ENCODE measurements at places on chromosomes 3 and 15.

DNA sequence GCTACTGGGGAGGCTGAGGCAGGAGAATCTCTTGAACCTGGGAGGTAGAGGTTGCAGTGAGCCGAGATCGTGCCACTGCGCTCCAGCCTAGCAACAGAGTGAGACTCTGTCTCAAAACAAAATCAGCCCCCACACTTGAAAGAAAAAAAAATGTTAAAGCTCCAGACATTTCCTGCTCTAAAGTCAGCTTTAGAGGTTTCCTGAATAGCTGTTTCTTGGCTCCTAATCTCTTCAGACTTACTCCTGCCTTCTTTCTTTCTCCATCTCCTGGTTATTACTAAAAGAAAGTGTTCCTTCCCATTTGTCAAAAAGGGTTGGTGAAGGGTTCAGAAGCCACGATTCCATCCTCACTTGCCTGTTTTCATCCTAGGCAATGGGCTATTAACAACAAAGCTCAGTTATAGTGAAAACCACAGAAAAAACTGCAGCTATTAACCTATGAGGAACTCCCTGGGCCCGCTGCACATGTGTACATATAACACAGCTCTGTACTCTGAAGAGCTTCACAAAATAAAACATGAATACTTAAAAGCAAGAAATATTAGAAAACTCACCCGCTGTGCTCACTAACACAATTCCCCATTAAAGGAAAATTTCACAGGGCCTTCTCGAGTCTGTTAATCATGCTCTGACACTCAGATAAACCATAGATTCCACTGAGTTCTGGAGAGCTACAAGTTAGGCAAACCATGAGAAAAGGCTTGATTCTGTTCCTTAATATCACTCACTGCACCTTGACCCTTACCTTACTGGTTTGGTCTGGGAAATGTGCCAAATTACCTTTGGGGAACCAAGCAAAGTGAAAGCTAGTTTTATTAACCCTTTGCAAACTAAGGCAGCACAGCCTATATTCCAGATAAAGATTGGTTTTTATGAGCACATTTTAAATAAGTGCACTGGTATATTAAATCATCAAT, 89.9 kb upstream of the TSPAN3 start:
- peak; percentile 14 for DNase-seq

- no peak for DNase-seq
Observed at GRCh38 chr15:82118040-82118439, 72.2 kb upstream of the MEX3B start.

GRCh38 chr3:188339410-188340295, 185.7 kb downstream of the LPP start:
- no peak for DNase-seq

DNA sequence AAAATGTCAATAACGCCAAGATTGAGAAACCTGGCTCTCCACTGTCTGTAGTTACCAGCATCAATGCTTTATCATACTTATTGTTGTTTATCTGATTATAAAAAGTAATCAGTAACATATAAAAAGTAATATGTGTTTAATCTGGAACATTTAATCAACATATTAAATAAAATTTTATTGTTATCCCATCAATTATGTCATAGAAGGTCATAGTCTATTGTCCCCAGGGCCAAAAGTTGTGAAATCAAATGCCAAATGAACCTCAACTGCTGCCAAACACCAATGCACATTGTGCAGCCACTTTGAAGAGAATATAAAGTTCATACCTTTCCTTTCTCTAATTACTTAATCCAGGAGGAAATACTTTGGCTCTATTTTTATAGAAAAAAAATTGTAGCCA, 106.6 kb downstream of the EOMES start:
- no peak for DNase-seq

DNA sequence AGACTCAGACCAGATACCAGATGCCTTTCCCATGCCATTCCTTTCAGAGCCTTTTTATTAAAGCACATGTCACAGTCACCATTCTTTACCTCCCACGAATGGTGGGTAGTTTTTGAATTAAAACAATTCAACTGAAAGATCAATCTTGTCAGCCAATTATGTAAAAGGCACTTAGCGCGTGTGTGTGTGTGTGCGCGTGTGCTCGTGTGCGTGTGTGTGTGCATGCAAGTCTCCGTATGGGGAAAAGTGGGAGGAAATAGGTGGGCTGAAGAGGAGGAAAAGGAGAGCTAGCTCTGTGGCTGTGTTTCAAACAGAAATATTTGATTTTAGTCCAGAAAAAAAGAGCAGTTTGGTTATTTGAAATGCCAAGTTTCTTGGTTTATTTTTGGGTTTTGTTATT, 177.2 kb downstream of the KCNAB1 start:
- no peak for DNase-seq

- DNase-seq: no peak
Observed at GRCh38 chr3:48219543-48219942, 3.8 kb upstream of the CAMP start.

DNA sequence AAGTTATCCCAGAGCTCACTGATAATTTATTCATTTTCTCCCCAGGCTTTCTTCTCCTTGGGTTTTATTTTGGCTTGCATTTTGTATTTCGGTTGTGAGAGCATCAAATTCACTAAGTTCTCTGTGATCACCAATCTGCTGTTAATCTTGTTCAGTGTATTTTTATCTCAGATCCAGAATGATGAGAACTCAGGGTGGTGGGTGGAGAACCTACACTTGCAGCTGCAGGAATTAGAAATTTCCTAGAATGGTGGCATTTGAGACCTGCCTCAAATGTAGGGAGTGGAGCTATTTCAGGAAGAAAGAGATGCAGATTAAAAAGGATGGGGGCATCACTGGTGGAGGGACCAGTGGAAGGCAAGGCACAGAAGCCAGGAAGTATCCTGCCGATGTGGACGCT, 129.6 kb downstream of the OPA1 start:
- no peak for DNase-seq

GRCh38 chr15:74831813-74832495, 5.5 kb downstream of the CPLX3 start:
- DNase-seq: no peak

DNA sequence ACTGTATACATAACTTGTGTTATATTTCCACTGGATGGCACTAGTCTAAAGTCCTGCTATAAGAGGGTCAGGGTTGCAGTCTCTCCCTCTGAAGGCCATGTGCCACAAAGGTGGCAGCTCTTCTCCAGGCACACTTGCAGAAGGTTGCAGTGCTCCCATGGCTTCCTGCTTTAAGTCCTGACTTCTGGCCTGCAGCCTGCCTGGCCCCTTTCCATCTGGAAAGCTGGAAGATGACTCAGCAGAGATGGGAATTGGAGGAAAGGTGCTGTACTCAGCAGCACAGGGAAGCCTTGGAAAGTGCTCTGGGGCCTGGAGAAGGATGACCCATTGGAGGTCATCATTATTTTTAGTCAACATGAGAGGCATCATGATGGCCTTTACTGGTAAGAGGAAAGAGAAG, 40.9 kb upstream of the MRPL3 start:
- no peak for DNase-seq

- no peak for DNase-seq
Observed at GRCh38 chr3:101155825-101156224, 162.6 kb upstream of the ABI3BP start.

DNA sequence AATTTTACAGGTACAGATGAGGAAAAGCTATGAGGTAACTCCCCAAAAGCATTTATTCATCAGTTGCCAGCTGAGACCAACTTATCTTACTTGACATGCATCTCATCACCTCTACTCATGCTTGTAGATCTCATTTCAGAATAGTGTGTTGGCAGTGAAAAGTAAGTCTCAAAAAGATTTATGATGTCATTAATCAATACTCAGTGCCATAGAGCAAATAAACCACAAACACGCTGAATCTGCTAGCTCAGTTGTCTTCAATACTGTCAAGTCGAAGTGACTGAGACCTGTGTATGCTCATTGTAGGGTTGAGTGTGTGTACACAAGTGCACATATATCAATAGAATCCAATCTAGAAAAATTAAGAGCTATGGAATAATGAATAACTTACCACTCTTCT, 413.5 kb downstream of the CNTN3 start:
- no peak for DNase-seq

DNA sequence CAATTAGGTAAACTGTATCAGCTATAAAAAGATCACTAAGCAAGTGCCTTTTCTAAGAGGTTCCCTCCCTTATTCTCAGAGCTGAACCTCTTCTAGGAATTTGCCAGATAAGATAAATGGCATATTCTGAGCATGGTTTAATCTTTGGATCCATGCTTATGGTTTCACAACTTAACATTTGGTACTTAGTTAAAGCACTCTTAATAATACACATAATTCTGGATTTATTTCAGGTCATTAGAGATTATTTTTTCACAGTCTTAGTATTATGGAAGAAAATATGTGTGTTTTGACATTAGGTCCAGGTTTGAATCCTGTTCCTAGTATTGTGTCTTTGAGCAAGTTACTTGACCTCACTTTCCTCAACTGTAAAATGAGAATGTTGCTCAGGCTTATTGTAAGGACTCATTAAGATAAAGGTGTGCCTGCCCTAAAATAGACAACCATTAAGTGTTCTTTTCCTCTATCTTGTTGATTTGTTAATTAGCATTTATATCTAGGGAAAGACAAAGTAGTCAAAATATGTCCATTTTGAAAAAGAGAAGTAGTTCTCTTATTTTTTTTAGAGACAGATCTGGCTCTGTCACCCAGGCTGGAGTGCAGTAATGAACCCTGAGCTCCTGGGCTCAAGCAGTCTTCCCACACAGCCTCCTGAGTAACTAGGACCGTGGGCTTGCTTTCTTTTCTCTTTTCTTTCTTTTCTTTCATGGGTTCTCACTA, 43.4 kb downstream of the TSC22D2 start:
- DNase-seq: no peak

- DNase-seq: no peak
Observed at GRCh38 chr3:156769721-156770654, 56.2 kb upstream of the LEKR1 start.

DNA sequence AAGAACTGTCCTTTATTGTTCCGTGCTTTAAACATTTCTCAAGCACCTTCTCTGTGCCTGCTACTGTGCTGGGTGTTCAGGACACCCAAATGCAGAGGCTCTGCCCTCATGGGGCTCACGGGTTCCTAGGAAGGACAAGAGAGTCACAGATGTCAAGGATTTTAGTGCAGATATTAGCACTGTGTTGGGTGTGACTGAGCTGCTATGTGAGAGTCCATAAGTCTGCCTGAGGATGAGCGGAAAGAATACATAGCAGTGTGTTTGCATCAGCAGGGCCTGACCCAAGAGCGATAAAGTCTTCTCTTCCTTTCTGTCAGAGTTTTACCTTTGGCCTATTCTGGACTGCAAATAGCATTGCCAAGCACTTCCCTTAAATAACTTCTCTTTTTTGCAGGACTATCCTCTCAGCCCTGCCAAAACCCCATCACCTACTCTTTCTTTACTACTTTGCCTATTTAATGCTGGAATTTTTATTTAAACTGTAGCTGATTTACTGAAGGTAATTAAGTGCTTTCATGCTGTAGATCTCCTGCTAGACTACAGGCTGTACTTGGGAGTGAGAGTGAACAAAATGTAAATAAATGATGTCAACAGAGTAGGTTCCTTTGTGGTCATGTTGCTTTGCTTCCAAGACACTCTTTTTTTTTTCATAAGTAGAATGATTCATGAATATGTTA, 459.4 kb upstream of the TPRG1 start:
- peak; percentile 12 for DNase-seq

DNA sequence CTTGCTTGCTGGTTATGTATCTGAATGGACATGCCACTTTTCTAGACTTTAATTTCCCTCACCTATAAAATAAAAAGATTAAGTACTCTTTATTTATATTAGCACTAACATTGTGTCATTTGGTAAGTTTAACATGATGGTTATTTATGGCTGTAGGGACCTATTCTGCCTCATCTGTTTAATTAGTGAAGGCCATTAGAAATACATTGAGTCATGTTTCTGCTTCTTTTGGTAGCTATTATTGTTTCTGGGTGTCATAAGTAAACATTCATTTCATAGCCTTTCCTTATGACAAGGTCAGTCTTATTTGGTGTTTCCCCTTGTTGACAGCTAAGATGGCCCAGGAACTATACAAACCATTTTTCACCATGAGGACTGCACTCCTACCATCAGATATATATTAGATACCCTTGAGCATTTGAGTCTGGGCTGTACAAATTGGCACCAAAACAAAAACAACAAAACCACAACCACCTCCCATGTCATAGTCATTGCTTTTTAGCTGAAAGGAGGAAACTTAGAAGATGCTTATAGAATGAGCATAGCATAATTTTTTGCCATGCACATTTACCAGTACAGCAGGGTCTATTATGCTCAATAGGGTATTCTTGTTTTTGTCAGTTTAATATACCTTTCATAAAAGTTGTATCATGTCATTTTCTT, 39.3 kb downstream of the SRP14 start:
- DNase-seq: no peak

- no peak for DNase-seq
Observed at GRCh38 chr3:195512798-195513345, 30.3 kb downstream of the PPP1R2 start.

- DNase-seq: no peak
Observed at GRCh38 chr3:126077754-126078153, 6.2 kb downstream of the SLC41A3 start.

- no peak for DNase-seq
Observed at GRCh38 chr3:24382647-24383046, 112.0 kb downstream of the THRB start.

DNA sequence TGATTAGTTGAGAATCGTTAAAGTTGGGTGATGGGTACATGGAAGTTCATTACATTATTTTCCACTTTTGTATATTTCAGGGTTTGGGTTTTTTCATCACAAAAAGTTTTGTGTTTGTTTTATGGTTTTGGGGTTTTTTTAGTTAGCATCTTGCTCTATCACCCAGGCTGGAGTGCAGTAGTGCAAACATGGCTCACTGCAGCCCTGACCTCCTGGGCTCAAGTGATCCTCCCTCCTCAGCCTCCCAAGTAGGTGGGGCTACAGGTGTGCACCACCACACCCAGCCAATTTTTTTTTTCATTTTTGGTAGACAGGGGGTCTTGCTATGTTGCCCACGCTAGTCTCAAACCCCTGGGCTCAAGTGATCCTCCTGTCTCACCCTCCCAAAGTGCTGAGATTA, 100.1 kb upstream of the CHD2 start:
- no peak for DNase-seq

- no peak for DNase-seq
Observed at GRCh38 chr3:98445949-98446406, 17.0 kb upstream of the OR5K1 start.

GRCh38 chr3:4742359-4742758, 236.9 kb upstream of the BHLHE40 start:
- no peak for DNase-seq

GRCh38 chr3:49016414-49017228, 1.8 kb downstream of the DALRD3 start:
- no peak for DNase-seq

DNA sequence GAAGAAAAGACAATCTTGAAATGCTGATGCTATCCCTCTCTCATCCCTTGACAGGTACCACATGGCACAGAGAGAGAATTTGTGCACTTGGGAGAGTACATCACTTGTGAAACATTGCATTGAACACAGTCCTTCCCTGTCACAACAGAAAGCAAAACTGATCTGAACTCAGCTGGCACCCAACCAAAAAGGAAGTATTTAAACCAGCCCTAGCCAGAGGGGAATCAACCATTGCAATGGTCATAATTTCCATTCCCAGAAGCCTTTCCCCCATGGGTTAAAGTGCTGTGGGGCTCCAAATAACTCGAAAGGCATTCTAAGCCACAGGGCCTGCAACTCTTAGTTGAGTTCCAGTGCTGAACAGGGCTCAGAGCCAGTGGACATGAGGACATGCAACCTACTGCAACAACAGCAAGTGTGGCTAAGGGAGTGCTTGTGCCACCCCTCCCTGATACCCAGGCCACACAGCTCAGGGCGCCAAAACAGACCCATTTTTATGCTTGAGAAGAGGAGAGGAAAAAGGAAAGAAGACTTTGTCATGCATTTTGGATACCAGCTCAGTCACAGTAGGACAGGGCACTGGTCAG, 530.8 kb upstream of the BCHE start:
- DNase-seq: no peak

- no peak for DNase-seq
Observed at GRCh38 chr15:90862487-90862886, 5.9 kb upstream of the FURIN start.
